HL-60 (cell line): ENCODE measurements at places on chromosomes 3 and 15.

GRCh38 chr15:29570948-29571791, 251.1 kb downstream of the TJP1 start:
- DNase-seq: no peak

DNA sequence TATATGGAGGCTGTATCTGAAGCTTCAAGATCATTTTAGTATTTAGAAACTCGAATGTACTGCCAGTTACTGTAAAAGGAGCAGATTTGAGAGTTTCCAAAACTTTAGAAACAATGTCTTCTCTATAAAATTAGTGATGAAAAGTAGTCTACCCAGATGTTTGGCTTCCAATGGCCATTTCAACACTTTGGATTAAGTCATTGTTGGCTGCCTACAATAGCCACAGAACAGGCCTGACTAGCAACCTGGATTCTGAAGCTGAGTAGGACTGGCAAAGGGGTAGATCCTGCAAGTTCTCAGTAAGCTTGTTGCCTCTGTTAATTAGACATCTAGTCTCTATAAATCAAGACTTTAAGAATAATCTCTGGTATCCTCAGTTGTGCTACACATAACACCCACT, 239.0 kb upstream of the KCNMB2 start:
- DNase-seq: no peak

DNA sequence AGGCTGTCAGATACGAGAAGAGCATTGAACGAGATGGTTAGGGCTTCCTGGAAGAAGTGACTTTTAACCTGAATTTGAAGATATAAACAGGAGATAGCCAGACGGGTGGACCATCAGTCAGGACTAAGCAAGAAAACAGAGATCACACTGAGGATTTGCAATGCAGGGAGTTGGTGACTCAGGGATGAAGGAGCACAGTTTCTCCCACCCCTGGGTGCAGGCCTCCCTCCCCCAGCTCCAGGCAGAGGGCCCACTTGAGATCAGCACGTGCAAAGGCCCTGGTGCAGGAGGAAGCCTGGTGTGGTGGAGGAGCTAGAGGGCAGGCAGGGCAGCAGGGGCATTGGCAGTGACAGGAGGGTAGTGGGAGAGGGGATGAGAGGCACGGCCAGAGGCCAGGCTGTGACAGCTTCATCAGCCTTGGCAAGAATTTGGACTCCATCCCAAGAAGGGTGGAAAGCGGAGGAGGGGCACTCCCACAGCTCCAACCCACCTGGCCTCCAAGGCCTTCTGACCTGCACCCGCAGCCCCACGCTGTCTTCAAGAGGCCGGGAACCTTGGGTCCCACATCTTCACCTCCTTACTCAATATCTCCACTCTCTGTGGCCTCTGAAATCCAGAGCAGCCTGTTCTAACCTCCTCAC, 8.7 kb upstream of the PCSK6 start:
- DNase-seq: no peak

DNA sequence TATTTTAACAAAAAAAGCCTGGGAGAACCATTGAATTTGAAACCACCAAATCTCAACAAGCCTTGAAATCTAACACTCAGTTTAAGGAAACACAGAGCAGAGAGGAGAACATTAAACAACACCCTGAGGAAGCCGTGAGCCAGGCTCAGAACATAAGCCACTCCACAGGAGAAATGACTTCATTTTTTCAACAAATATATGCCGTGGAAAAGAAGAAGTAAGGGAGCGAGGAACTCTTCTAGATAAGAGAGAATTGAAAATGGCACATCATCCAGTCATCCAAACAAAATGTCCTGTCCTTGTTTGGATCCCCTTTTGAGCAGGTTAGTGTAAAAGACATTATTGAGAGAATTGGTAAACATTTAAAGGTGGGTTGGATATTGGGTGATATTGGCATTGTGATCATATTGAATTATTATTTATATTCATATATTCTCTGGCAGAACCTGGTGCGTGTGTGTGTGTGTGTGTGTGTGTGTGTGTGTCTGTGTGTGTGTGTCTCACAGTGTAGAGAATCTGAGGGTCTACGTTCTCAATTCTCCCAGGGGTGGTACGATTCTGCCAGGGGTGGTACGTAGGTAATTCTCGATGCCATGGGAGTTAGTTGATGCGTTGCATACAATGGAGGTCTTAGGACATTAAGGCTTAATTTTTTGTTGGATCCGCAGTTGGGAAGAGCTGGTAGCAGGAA, 94.4 kb downstream of the ST6GAL1 start:
- DNase-seq: no peak

DNA sequence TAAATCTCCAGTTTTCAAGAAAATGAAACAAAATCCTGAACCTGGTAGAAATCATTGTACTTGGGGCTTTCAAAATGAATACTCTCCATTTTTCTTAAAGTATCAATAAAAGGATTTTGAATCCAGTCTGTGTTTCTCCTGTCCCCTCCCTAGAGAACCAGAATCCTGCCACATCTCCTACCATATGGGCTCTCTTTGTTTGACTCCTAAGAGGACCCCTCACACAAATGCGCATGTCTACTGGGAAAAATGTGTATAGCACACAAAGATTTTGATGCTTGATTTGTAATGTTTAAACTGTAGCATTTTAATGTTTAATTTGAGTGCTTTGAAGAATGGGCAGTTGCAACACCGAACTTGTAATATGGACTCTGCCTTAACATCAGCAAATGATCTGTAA, 25.9 kb downstream of the LRRC3B start:
- DNase-seq: no peak

GRCh38 chr3:186054792-186055352, 54.0 kb downstream of the ETV5 start:
- DNase-seq: no peak

GRCh38 chr15:90201944-90202375, 830 bp downstream of the SEMA4B start:
- no peak for DNase-seq

DNA sequence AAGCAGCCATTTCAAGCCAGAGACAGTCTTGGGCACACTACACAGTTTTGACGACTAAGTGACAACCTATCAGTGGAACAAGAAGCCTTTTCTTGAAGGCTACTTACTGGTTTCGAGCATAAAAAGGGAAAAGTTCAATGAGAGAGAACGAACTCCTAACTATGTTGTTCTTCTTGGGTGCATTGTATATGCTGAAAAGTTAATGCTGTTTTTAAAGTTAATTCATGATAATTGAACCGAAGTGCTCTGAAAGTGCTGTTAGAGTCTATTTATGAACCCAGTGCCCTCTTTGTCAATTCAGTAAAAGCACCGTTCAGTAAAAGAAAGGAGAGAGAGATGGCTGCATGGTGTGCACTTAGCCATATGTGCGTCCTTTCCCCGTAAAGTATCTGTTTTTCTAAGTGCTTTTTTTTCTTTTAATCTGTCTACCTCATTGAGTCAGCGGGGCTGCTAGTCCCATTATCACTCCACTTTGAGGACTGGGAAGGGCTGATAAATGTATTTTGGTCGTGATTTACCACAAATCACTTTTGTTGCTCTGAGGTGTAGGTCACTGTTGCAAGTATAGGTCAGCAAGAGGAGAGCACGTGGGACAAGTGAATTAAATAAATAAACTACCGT, 380.7 kb upstream of the GOLIM4 start:
- DNase-seq: no peak

DNA sequence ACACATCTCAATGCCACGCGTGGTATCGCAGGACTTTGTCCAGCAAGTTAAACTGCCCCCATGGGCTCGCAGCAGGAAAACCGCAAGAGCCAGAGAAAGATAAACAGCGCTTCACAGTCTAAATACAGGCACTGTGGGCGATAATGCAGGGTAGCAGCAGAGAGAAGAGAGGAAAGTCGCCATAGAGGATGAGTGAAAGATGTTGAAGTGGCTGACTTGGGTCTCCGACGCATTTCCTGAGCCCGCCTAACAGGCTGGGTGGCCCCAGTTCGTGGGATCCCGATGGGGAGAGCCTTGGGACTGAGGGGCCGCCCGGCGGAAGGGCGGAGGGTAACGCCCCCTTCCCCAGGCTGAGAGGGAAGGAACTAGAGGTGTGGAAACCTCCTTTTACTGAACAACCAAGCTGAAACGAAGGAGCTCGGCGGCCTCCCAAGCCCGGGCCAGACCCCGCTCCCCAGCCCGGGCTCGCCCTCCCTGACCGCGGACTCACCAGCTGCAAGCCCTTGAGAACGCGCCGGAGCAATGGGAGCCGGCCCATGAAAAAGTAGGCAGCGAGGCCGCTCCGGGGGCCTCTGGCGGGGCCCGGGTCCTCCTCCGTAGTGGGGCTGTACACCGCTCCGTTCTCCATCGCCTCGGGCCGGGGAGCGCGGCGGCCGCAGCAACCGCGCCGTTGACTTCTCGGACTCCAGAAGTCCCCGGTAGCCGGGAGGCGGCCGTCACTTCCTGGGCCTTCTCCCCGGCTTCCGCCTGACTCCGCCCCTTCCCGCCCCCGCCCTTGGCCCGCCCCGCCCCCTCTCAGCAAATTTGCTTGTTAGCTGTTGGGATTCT, at the start of gene CMTM6:
CMTM6 (minus strand) TSS at position 735 of the 828 bp plus-strand sequence; CDS start at position 628, 107 bp downstream.
- DNase-seq: peak; percentile 61

GRCh38 chr3:178538056-178538455, 1.8 kb downstream of the KCNMB2 start:
- DNase-seq: no peak

DNA sequence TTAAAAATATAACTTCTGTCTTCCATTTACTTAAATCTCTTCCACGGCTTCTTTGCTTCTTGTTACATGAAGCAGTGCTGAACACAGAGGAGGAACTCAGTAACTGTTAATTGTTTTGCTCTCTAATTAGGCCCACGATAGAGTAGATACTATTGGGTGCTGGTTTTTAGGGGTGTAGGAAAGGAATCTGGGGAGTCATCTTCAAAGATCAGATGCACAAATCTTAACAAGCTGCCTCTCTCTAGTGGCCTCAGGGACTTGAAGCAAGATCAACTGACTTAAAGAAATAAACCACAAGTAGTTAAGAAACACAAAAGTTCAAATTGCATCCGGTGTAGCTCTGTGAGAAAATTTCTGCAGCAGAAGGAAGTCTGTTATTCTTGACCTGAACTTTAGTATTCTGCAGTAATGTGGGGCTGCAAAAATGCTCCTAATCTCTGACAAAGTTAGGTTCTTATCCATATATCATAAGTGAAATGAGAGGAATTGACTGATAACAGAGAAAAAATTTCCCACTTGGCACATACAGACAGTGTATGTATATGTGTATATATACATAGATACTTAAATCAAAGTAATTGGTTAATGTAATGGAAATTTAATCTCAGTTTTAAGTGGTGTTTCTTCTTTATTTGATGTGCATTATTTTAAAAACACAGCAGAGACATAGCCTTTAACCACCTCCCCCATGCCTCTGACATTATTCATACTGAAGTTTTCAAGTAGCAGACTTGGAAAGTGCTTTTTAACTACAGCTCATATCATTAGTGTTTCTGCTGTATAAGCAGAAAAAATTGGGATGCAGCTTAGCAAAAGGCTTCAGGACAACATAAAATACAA, 51.8 kb downstream of the CHST2 start:
- DNase-seq: peak; percentile 62
